IMR-90 (cell line): ENCODE measurements at places on chromosomes 3 and 15. TPM values are rescaled to one million over a fixed set of nuclear protein-coding genes. Genes with fewer than 3 reads are reported as not detected.

Gene TRH
- not detected in 2 replicates for total RNA-seq

- peaks cover 9% of the 10 kb centered on the region for H3K4me1 ChIP-seq
- DNase-seq: no peak
- peaks cover 58% of the 10 kb centered on the region for H3K36me3 ChIP-seq
- H3K27me3 ChIP-seq: no peaks in the 10 kb centered on the region
- H3K4me3 ChIP-seq: no peak overlapping the region
Measured at GRCh38 chr15:64690008-64690407, 85.4 kb downstream of the RBPMS2 start.

GRCh38 chr3:107850681-107851080 is 240.2 kb downstream of the CD47 start:
- no peaks in the 10 kb centered on the region for H3K36me3 ChIP-seq
- H3K27ac ChIP-seq: no peak overlapping the region
- H3K4me1 ChIP-seq: peaks cover 2% of the 10 kb centered on the region; the same call in 1 of the 2 replicates
- DNase-seq: no peak

Gene CPNE9
- total RNA-seq: not detected in 2 replicates

Gene SLC51A
- total RNA-seq: not detected in 2 replicates

- no peaks in the 10 kb centered on the region for H3K27me3 ChIP-seq
- H3K27ac ChIP-seq: no peak overlapping the region
- DNase-seq: no peak
- no peaks in the 10 kb centered on the region for H3K4me1 ChIP-seq
- no peak overlapping the region for H3K4me3 ChIP-seq
Measured at GRCh38 chr3:49733551-49733950, 9.8 kb upstream of the GMPPB start.

Gene SELENOK
- total RNA-seq: 19.2 and 37.1 TPM in 2 replicates

DNA sequence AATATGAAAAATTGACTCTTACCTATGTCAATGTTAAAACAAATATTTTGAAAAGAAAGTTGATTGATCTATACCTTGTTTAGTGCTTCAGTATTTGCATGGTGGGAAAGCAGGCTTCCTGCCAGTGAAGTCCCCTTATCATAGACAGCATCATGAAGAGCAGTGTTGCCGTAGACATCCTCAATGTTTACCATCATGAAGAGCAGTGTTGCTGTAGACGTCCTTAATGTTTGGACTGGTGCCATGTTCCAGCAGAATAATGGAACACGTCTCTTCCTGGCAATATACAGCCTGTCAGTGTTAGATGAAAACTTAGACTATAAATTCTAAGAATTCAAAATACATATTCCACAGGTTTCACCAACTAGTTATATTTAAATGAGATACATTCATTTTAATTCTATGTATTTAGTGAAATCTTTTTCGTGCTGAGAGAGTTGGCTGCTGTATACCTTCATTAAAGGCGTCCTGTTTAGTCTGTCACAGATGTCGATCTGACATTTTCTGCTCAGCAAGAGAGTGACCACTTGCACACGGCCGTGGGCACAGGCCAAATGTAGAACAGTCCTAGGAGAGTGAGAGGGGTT is 116.8 kb downstream of the LMLN start:
- H3K27me3 ChIP-seq: peaks cover 41% of the 10 kb centered on the region
- no peak overlapping the region for H3K27ac ChIP-seq
- DNase-seq: no peak
- H3K4me1 ChIP-seq: 0 out of 2 replicates have a peak, but pooled peaks cover 2% of the 10 kb centered on the region
- H3K36me3 ChIP-seq: no peaks in the 10 kb centered on the region

- peaks cover 6% of the 10 kb centered on the region for H3K4me1 ChIP-seq
- peak overlapping the region; percentile 94 for H3K27ac ChIP-seq
- no peaks in the 10 kb centered on the region for H3K27me3 ChIP-seq
- no peak for DNase-seq
Measured at GRCh38 chr15:49628379-49628778, 7.5 kb downstream of the DTWD1 start.

DNA sequence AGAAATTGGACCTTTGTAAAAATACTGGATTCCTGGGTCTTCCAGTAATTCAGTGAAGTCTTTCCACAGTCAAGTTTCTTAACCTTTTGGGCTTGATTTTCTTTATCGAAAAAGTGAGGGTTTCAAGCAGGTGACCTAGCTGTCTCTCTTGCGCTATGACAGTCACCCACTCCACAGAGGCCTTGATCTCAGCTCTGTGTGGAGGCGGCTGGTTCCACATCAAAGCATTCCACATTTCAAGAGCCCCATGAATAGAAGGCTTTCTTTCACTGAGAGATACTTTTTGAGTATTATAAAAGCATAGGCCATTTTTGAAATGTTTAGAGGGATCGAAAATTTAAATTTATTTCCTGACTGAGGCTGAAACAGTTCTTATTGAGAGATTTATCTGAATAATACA is 43.9 kb downstream of the GABRA5 start:
- no peak overlapping the region for H3K4me3 ChIP-seq
- no peak overlapping the region for H3K27ac ChIP-seq
- no peaks in the 10 kb centered on the region for H3K36me3 ChIP-seq
- no peaks in the 10 kb centered on the region for H3K27me3 ChIP-seq
- no peak for DNase-seq
- no peaks in the 10 kb centered on the region for H3K4me1 ChIP-seq

Gene HTR3E
- not detected in 2 replicates for total RNA-seq

DNA sequence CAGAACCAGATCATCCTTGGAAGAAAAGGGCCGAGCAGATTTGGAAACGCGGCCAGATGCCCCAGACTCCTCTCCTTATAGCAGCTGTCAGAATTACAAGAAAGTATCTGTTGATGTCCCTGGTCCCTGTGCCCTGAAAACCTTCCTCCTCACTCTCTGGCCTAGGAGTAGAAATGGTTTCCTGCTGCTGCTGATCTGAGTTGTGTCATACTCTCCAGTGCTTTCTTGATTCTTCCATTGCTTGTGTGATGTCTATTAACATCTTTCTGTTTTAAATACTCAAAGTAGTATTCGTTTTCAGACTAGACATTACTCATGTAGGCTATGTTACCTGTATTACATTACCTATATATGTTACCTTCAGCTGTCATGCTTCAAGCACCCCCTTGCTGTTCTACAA is 26.8 kb upstream of the HERC1 start:
- no peak overlapping the region for H3K27ac ChIP-seq
- peaks cover 6% of the 10 kb centered on the region; the same call in 1 of the 2 replicates for H3K4me1 ChIP-seq

- H3K36me3 ChIP-seq: no peaks in the 10 kb centered on the region
- H3K27ac ChIP-seq: no peak overlapping the region
- H3K4me3 ChIP-seq: no peak overlapping the region
- no peak for DNase-seq
- H3K4me1 ChIP-seq: no peaks in the 10 kb centered on the region
Measured at GRCh38 chr3:9059489-9060400, 96.5 kb upstream of the RAD18 start.

Gene ATP13A5
- total RNA-seq: not detected in 2 replicates
